ENCODE measurements at places on chromosomes 16 and 17.

- no peak for DNase-seq
These were observed 2.4 kb downstream of the PGAP6 start for GRCh38 chr16:379183-379960.

DNA sequence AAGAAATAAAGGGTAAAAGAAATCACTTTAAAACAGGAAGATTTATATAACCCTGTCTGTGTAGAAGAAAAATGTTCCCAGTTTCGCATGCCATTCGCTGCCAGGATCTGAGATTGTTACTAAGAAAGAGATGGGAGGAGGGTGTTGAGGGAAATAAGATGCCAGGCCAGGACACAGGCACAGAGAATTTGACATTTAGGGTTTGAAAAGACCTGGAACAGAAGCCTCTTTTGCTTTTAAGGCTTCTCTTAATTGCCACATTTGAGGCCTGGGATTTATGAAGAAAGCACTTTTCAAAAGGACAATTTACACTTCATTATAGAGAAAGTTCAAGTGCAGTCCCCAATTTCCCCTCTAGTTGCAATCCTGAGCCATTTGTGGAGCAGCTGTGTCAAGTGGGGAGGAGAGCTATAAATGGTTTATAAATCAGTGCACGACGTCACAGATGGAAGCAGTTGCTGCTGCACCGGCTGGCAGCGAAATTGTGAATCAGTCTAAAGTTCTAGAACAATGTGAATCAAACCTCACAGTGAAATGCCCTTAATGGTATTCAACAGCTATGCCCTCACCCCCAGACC is 26.5 kb upstream of the C16orf87 start:
- no peak for DNase-seq

DNA sequence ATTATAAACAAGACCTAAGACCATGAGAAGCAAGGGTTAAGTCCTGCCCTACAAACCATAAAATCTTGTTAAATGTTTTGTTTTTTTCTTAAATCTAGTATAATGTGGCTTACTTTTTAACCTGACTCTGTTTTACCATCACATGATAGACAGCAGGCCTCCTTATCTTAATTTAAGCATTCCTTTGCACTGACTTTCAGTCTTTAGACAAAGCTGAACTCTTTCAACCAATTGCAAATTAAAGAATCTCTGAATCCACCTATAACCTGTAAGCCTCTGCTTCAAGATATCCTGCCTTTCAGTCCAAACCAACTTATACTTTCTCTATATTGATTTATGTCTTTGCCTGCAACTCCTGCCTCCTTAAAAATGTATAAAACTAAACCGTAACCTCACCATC is 478.5 kb downstream of the GRIN2A start:
- DNase-seq: no peak

GRCh38 chr17:76943781-76944213 is 75.6 kb downstream of the MGAT5B start:
- DNase-seq: no peak

GRCh38 chr17:65287040-65287439 is 149.9 kb downstream of the RGS9 start:
- no peak for DNase-seq

GRCh38 chr16:52553322-52553721 is 6.4 kb upstream of the TOX3 start:
- no peak for DNase-seq

GRCh38 chr16:12119562-12119961 is 143.0 kb downstream of the SNX29 start:
- DNase-seq: no peak

GRCh38 chr17:39925282-39926134 is 1.9 kb downstream of the ORMDL3 start:
- DNase-seq: no peak

DNA sequence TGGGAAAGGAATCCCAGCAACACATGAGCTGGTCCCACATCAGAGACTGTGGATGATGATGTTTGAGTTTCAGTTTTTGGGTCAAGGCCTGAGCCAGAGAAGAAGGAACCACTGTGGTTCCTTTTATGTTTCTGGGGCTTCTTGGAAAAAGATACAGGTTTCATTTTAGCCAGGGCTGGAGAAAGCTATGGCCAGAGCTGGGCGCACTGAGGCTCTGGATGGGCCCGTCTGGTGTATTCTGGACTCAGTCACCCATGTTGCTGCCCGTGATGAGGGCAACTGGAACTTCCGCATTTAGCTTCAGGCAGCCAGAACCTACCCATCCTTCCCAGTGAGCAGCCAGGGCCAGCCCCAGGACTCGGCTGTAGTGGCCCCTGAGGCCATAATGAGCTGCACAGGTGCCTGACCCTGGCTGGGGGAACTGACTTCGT is 15.0 kb upstream of the PITPNA start:
- no peak for DNase-seq

GRCh38 chr17:15281909-15282308 is 16.8 kb upstream of the PMP22 start:
- no peak for DNase-seq

GRCh38 chr17:12064395-12064794 is 43.7 kb downstream of the MAP2K4 start:
- no peak for DNase-seq

DNA sequence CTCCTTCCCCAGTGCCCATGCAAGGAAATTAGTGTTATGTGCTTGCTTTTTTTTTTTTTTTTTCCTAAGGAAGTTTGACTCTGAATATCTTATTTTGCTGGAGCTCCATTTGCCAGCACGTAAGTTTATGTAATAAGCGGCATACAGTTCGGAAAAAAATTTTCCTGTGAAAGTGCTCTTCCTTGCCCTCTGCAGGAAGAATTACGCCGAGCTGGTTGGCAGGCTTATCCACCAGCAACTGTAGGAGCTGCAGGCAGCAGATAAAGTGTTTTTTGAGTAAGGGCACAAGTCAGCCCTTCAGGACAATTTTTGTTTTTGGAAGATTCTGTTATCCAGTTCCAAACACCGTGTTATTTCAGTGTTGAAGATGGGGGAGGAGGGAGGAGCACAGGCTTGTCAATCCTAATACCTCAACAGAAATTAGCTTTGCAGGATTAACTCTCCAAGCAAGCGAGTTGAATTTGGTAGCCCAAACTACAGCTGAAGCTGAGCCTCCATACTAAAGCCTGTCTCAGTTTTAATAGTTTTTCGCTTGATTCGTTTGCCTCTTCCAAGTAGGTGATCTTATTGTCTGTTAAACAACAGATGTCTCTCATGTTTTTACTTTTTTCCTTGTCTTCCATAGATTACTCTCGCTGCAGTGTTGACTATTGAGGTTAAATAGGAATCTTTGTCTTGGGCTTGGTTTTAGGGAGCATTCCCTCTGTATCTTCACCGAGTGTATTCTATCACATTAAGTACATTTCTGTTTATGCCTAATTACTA is 1.1 kb downstream of the SPECC1 start:
- no peak for DNase-seq

GRCh38 chr16:28935346-28935745 is 3.6 kb downstream of the CD19 start:
- no peak for DNase-seq

DNA sequence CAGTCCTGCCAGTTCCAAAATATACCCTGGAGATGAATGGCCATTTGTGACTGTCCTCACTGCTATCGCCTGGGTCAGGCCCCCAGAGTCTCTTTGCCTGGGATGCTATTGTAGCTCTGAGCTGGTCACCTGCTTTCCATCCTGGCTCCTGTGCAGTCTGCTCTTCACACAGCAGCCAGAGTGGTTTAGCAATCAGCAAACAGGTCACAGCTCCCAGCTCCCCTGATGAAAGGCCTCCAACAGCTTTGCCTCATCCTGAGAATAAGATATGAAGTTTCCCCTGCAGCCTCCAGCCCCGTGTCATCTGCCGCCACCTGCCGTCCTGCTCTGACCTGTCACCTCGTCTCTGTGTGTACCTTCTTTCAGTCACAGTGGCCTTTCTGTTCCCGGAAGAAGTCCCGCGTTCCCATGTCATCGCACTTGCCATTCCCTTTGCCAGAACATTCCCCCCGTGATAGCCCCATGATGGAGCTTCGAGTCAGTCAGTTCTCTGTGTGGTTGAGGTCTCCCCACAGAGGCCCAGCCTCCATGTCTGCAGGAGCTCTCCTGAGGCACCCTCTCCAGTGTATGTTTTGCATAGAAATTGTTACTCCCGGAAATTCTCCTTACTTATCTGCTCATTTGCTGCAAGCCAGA is 281.5 kb downstream of the SNX29 start:
- no peak for DNase-seq

DNA sequence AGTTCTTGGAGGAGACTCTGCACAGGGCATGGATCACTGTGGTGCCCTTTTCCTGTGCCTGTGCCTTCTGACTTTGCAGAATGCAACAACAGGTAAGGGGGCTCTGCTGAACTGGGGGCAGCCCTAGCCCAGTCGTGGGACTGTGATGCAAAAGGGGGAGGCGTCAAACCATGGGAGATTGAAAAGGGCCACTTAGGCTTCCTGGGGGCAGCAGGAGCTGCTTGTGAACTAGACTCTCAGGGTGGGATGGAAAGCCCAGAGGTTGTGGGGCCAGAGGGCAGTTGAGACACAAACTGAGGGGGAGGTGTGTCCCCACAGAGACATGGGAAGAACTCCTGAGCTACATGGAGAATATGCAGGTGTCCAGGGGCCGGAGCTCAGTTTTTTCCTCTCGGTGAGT is 19.6 kb downstream of the ADGRG5 start:
- no peak for DNase-seq

GRCh38 chr17:28346199-28346580 is 10.6 kb downstream of the TNFAIP1 start:
- no peak for DNase-seq

DNA sequence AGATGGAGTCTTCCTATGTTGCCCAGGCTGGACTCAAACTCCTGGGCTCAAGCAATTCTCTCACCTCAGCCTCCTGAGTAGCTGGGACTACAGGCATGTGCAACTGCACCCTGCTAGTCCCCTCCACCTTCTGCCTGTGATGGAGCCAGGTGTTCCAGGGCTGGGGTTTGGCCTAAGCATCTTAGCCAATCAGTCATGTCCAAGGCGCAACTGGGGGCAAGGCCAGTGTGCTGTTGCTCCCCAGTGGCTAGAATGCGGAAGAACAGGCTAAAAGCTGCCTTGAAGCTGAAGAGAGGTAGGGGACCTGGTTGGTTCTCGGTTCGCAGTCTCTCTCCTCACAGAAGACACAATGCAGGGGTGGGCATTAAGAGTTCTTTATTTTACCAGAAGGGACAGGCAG is 18.6 kb downstream of the FLOT2 start:
- no peak for DNase-seq

Data from stimulated activated CD4-positive, alpha-beta T cell treated with anti-CD3 and anti-CD28 coated beads, Interleukin-1b, Interleukin-23, amount 100 ng/mL, for 4 hours (primary cell).